Spleen (tissue), 13 donors: ENCODE measurements at places on chromosomes 16 and 17. TPM values are rescaled to one million over a fixed set of nuclear protein-coding genes. Genes with fewer than 3 reads are reported as not detected.

DNA sequence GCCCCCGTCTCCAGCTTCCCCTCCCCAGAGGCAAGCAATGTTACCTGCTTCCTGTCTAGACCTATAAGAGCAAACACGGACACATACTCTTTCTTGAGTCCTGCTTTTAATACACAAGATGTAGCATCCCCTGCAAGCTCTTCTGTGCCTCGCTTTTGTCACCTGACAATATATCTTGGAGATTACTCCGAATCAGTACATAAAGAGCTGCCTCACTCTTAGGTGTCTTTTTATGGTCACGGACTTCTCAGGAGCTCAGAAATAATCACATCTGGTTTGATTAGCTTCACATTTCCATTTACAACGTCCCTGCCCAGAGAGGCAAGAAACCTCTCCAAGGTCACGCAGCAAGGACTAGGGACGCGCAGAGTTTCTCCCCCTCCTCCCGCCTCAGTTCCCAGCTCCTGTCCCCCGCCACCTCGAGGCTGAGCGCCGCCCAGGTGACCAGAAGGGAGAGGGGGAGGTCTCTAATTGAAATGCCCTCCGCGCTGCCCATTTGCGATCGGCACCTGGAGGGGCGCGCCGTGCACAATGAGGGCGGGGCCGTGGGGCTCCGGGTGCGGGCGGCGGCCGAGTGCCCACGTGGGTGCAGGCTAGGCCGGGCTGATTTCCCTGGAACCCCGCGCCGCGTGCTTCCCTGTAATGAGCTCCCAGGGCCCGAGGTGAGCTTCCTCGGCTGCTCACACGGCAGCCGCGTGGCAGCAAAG, 13.8 kb upstream of the SEZ6 start:
- H3K36me3 ChIP-seq: no peaks in the 10 kb centered on the region
- H3K27ac ChIP-seq: no peak overlapping the region
- H3K4me1 ChIP-seq: no peaks in the 10 kb centered on the region
- DNase-seq: no peak

GRCh38 chr17:64221679-64222078, 41.4 kb downstream of the TEX2 start:
- H3K36me3 ChIP-seq: no peaks in the 10 kb centered on the region
- H3K4me3 ChIP-seq: no peak overlapping the region
- no peak for DNase-seq
- H3K4me1 ChIP-seq: peaks cover 26% of the 10 kb centered on the region
- no peak overlapping the region for H3K27ac ChIP-seq

- no peaks in the 10 kb centered on the region for H3K4me1 ChIP-seq
- H3K27ac ChIP-seq: no peak overlapping the region
- H3K27me3 ChIP-seq: no peaks in the 10 kb centered on the region
- H3K36me3 ChIP-seq: no peaks in the 10 kb centered on the region
These were observed 8.4 kb upstream of the PCTP start for GRCh38 chr17:55742272-55743102.

GRCh38 chr17:40306395-40306794, 2.6 kb upstream of the RARA start:
- H3K4me3 ChIP-seq: no peak overlapping the region
- DNase-seq: no peak
- H3K27ac ChIP-seq: peak overlapping the region; percentile 85
- no peaks in the 10 kb centered on the region for H3K27me3 ChIP-seq
- no peaks in the 10 kb centered on the region for H3K36me3 ChIP-seq

DNA sequence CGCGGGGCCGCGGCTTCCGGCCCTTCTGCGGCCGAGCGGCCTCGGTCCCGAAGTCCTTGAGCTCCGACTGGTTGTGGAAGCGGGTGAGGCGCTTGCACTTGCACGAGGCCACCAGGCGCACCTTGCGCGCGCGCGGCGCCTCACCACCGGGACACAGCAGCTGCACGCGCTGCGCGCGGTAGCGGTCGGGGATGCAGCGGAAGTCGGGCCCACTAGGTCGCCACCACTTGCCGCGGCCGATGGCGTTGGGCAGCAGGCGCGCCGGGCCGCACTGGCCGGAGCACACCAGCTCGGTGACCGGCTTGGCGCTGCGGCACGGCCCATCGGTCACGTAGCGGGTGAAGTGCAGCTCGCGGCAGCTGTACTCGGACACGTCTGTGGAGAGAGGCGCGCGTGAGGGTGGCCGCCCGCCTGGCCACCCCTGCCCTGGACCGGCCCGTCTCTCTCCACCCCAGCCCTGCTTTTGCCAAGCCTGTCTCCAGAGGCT, 3.2 kb downstream of the SOST start:
- H3K4me3 ChIP-seq: no peak overlapping the region
- H3K4me1 ChIP-seq: peaks cover 13% of the 10 kb centered on the region
- no peaks in the 10 kb centered on the region for H3K36me3 ChIP-seq
- peak overlapping the region; percentile 67 for H3K27ac ChIP-seq

DNA sequence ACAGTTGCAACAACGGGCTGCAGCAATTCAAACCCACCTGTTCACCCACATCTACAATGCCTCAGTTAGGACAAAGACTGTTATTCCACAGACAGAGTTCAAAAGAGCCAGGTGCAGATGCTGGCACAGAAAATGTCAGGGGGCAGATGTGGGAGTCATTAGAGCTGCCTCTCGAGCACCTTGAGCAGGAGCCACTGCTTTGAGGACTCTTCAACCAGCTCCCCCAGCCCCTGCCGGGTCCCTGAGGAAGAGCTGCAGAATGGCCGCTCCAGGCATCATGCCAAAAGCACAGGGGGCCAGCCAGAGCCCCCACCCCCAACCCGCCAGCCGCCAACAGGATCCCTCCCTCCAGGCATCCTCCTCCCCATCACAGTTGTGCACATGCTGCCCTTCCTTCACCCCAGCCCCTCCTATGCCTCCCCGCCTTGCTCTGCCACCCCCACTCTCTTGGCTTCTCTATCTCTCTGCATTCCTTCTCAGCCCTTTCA, 20.8 kb downstream of the C17orf67 start:
- peak; percentile 58 for DNase-seq
- H3K36me3 ChIP-seq: no peaks in the 10 kb centered on the region
- no peaks in the 10 kb centered on the region for H3K27me3 ChIP-seq
- H3K4me3 ChIP-seq: no peak overlapping the region
- H3K27ac ChIP-seq: no peak overlapping the region
- no peaks in the 10 kb centered on the region for H3K4me1 ChIP-seq

DNA sequence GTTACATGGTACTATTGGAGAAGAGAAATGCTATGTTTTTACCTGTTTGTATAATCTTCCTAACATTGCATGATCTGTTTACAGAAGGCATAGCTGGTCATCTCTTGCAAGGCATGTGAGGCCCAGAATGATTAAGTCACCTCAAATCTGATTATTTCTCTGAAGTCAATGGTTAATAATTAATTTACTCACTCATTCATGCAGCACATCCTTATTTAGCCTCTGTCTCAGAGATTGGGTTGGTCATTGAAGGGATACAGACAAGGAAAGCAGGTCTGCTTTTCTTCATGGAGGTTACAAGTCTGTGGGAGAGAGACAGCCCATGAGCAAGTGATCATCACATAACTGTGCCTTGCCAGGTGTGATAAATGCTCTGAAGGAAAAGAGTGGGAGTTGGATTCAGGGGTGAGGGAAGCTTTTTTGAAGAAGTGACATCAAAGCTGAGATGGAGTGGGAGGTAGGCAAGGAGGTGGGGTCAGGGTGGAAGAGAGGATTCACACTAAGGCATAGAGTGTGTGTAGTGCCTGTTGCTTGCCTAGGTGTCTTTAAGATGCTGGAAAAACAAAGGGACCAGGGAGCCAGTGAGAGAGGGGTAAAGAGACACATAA, 16.3 kb upstream of the RBFOX1 start:
- H3K36me3 ChIP-seq: no peaks in the 10 kb centered on the region
- no peak overlapping the region for H3K27ac ChIP-seq
- DNase-seq: no peak
- no peaks in the 10 kb centered on the region for H3K4me1 ChIP-seq
- H3K27me3 ChIP-seq: no peaks in the 10 kb centered on the region

GRCh38 chr16:81551151-81551808, 106.7 kb downstream of the CMIP start:
- H3K4me3 ChIP-seq: no peak overlapping the region
- H3K27me3 ChIP-seq: no peaks in the 10 kb centered on the region
- H3K36me3 ChIP-seq: peaks cover 4% of the 10 kb centered on the region
- DNase-seq: no peak
- no peak overlapping the region for H3K27ac ChIP-seq

- DNase-seq: no peak
- no peaks in the 10 kb centered on the region for H3K36me3 ChIP-seq
- H3K4me3 ChIP-seq: no peak overlapping the region
- peaks cover 80% of the 10 kb centered on the region for H3K4me1 ChIP-seq
These were observed 72.0 kb downstream of the KANSL1 start for GRCh38 chr17:46121165-46121764.

- peak overlapping the region; percentile 23 for H3K4me3 ChIP-seq
- H3K27me3 ChIP-seq: peaks cover 70% of the 10 kb centered on the region
- DNase-seq: peak; percentile 76
- H3K4me1 ChIP-seq: peaks cover 17% of the 10 kb centered on the region
These were observed 2.7 kb downstream of the C1QTNF1 start for GRCh38 chr17:79026376-79027273.

GRCh38 chr16:88427376-88427775, 25.7 kb upstream of the ZFPM1 start:
- H3K4me1 ChIP-seq: peaks cover 33% of the 10 kb centered on the region
- H3K36me3 ChIP-seq: no peaks in the 10 kb centered on the region
- peaks cover 28% of the 10 kb centered on the region for H3K27me3 ChIP-seq
- H3K4me3 ChIP-seq: no peak overlapping the region
- DNase-seq: no peak

DNA sequence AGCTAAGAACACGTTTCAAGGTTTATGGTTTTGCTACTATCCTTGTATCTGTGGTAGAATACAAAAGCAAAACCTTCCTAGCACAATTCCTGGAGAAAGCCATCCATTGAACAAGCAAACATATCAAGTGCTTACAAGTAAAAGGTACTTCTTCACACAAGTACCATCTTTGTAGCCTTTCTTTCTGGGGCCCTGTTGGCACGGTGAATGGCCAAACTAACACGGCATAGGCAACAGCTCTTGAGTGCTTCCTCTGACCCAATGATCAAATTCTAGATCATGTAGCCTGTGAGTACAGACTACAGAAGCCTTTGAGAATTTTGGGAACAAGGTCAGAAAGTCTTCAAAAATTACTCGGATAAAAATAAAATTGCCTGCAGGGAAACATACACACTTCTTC, 57.9 kb downstream of the ANKFY1 start:
- no peaks in the 10 kb centered on the region for H3K4me1 ChIP-seq
- no peak overlapping the region for H3K4me3 ChIP-seq
- peaks cover 52% of the 10 kb centered on the region for H3K36me3 ChIP-seq

GRCh38 chr17:14407541-14407940, 106.7 kb downstream of the HS3ST3B1 start:
- H3K4me3 ChIP-seq: no peak overlapping the region
- H3K27ac ChIP-seq: no peak overlapping the region
- no peak for DNase-seq
- no peaks in the 10 kb centered on the region for H3K27me3 ChIP-seq
- no peaks in the 10 kb centered on the region for H3K36me3 ChIP-seq

DNA sequence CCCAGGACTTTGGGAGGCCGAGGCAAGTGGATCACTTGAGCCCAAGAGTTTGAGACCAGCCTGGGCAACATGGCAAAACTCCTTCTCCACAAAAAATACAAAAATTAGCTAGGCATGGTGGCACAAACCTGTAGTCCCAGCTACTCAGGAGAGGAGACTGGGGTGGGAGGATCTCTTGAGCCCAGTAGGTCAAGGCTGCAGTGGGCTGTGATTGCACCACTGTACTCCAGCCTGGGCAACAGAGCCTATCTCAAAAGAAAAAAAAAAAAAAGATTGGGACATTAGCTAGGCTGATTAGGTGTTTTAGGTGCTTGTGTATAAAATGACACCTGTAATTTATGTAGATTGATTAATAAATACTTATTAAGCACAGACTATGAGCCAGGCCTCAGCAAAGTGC, 10.1 kb downstream of the GFOD2 start:
- no peak for DNase-seq
- no peak overlapping the region for H3K27ac ChIP-seq
- H3K36me3 ChIP-seq: peaks cover 16% of the 10 kb centered on the region
- no peak overlapping the region for H3K4me3 ChIP-seq
- H3K4me1 ChIP-seq: peaks cover 33% of the 10 kb centered on the region
- no peaks in the 10 kb centered on the region for H3K27me3 ChIP-seq

- H3K27ac ChIP-seq: peak overlapping the region; percentile 24
- no peaks in the 10 kb centered on the region for H3K36me3 ChIP-seq
- H3K4me3 ChIP-seq: no peak overlapping the region
- H3K4me1 ChIP-seq: peaks cover 33% of the 10 kb centered on the region
- no peak for DNase-seq
These were observed 11.3 kb downstream of the HS3ST3A1 start for GRCh38 chr17:13590441-13590840.

GRCh38 chr17:27579897-27580321, 51.1 kb upstream of the LGALS9 start:
- H3K36me3 ChIP-seq: peaks cover 15% of the 10 kb centered on the region
- no peak overlapping the region for H3K4me3 ChIP-seq
- no peak overlapping the region for H3K27ac ChIP-seq
- peaks cover 10% of the 10 kb centered on the region for H3K4me1 ChIP-seq
- no peaks in the 10 kb centered on the region for H3K27me3 ChIP-seq

DNA sequence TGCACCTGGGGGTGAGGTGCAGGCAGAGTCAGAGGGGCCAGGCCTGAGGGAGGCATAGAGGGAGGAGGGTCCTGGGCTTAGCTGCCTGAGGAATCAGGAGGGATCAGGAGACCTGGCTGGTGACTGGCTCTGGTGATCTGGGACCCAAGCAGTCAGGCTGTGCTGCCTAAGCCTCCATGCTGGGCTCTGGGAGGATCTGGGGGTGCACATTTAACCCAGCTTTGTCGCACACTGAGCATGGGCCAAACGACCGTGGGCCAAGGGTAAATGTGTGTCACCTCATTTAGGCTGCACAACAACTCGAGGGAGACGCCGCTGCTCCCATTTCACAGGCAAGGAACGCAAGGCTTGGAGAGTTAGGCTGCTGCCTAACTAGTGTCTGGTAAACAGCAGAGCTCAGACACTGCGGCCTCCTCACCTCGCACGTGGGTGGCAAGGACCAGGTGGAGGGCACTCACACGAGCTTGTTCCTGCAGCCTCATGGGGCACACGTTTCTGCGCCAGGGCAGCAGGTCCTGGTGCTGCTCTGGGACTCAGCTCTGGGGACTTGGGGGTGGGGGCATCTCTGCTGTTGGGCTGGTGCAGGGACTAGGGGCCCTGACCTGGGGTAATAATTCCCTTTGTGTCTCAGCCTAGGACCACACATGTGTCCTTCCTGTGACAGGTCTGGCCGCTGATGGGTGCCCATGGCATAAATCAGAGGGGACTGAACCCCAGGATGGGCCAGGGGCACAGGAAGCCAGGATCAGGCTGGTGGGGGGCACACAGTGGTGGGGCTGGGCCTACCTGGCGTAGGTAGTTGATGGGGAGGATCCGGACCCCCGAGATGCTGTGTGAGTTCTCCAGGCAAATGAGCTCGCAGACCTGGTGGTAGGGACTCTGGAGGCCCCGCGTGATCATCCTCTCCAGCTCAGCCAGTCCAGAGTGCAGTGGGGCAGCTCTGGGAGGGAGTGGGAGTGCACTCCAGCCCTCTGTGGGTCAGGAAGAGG, 18.7 kb downstream of the TMEM235 start:
- H3K27ac ChIP-seq: peak overlapping the region; percentile 94
- H3K4me3 ChIP-seq: no peak overlapping the region

Gene GNG13
- total RNA-seq: not detected

Gene DYNLRB2
- total RNA-seq: not detected

Gene FMNL1
- total RNA-seq: 281 TPM

Gene NPIPA2
- not detected for total RNA-seq

Gene DNASE1L2
- 0.85 TPM for total RNA-seq

Gene PRAC1
- not detected for total RNA-seq

Gene CFAP119
- 3.2 TPM for total RNA-seq

Gene ZSCAN10
- total RNA-seq: not detected

Gene TSNAXIP1
- total RNA-seq: 0.72 TPM

Gene TIMP2
- total RNA-seq: 164 TPM
